ENCODE measurements at places on chromosomes 13 and 19.
A peak's percentile ranks its signal among the peaks of the same experiment; 100 is the strongest.

DNA sequence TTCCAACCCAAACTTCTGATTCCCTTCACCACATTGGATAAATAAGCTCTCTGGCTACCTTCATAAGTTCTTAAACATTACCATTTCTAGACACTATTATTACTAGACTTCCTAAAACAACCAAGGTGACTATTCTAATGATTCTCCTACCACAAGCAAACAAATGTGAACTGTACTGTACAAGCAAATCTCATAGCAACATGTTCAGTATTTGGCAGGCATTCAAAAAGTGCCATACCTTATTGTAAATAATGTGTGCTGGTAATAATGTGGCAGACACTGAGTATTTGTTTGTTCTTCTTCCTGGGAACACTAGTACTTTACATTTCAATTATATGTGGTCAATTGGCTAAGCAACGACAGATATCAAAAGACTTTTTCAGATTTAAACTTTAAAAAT is 986.0 kb upstream of the SPRY2 start:
- H3K27me3 ChIP-seq, result no peaks in the 10 kb centered on the region
- no peaks in the 10 kb centered on the region for H3K4me1 ChIP-seq
- no peak overlapping the region for H3K4me3 ChIP-seq
- DNase-seq, result no peak

GRCh38 chr19:47436712-47437401 is 17.5 kb upstream of the MEIS3 start:
- H3K27ac ChIP-seq, result no peak overlapping the region
- peaks cover 53% of the 10 kb centered on the region for H3K27me3 ChIP-seq
- H3K4me3 ChIP-seq, result no peak overlapping the region
- no peaks in the 10 kb centered on the region for H3K4me1 ChIP-seq
- DNase-seq, result peak; percentile 78

DNA sequence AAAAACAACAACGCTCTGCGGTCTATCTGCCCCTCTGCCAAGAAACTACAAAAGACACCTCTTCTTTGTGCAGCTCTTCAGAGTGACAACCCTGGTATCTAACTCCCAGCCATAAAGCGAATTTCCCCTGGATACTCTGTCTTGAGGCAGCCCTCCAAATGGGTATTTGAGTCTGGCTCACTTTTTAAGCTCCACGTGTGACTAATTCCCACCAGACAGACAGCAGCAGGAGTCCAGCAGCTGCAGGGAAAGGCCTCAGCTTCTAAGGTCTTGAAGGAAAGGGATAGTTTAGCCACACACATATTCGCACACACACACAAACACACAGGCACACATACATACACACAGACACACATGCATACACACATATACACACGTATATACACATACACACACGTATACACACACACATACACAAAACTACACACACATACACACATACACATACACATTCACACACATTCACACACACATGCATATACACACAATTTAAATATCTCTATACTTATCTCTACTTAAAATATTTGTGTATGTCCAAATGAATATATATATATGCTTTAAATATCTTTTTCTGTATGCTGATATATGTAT is 188.8 kb downstream of the TSHZ3 start:
- H3K27ac ChIP-seq, result no peak overlapping the region
- DNase-seq, result no peak
- no peaks in the 10 kb centered on the region for H3K36me3 ChIP-seq
- peaks cover 18% of the 10 kb centered on the region for H3K4me1 ChIP-seq

DNA sequence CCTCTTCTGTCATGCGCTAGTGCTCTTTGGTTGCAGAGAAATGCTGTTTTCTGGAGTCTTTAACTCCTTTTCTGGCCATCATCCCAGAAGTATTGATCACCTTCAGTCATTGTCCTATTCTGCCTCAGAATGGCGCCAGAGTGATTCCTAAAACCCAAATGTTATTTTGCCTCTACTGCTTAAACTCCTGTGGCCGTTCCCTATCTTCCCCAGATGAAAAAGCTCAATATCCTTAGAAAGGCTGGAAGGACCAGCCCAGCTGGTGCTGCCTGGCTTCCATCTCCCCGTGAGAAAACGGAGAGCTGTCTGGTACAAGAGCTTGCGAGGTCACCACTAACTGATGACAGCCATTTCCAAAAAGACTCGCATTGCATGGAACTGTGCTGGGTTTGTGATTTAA is 179.1 kb downstream of the RBM26 start:
- no peaks in the 10 kb centered on the region for H3K36me3 ChIP-seq
- peaks cover 4% of the 10 kb centered on the region for H3K4me1 ChIP-seq
- H3K27me3 ChIP-seq, result peaks cover 6% of the 10 kb centered on the region
- no peak for DNase-seq

DNA sequence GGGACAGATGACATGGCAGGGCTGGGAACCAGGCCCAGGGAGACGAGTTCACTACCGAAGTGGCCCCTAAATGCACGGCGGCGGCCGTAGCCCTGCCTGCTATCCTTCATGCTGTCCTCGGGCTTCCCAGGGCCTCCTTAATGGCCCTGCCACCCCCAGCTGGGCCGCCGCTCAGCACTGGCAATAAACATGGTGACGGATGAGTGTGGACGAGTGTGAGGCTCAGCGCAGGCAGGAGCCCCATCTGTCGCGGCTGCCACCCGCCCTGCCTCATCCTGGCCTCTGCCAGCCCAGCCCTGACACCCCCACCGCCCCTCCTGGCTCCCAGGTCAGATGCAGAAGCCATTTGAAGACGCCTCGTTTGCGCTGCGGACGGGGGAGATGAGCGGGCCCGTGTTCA is 13.6 kb downstream of the PIN1 start:
- H3K27me3 ChIP-seq, result no peaks in the 10 kb centered on the region
- no peak for DNase-seq
- peaks cover 9% of the 10 kb centered on the region for H3K36me3 ChIP-seq
- H3K27ac ChIP-seq, result no peak overlapping the region
- H3K4me3 ChIP-seq, result no peak overlapping the region
- H3K4me1 ChIP-seq, result peaks cover 10% of the 10 kb centered on the region

DNA sequence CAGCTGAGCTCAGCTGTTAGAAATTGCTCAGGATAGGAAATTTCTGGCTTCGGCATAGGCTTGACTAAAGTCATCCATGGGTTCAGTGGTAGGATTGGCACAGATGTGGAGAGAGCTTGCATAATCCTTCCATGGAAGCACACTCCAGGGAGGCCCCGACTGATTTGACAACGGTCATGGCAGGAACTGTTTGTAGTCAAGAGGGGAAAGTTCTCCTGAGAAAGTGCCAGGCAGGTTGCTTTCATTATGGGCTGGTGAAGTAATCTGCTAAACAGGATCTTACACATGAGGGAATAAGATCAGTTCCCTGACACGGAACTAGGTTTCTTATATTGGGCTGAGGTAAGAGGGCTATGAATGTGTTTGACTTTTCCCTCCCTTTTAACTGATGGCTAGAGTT is 120.1 kb downstream of the RGCC start:
- peaks cover 14% of the 10 kb centered on the region for H3K36me3 ChIP-seq
- no peak overlapping the region for H3K4me3 ChIP-seq

DNA sequence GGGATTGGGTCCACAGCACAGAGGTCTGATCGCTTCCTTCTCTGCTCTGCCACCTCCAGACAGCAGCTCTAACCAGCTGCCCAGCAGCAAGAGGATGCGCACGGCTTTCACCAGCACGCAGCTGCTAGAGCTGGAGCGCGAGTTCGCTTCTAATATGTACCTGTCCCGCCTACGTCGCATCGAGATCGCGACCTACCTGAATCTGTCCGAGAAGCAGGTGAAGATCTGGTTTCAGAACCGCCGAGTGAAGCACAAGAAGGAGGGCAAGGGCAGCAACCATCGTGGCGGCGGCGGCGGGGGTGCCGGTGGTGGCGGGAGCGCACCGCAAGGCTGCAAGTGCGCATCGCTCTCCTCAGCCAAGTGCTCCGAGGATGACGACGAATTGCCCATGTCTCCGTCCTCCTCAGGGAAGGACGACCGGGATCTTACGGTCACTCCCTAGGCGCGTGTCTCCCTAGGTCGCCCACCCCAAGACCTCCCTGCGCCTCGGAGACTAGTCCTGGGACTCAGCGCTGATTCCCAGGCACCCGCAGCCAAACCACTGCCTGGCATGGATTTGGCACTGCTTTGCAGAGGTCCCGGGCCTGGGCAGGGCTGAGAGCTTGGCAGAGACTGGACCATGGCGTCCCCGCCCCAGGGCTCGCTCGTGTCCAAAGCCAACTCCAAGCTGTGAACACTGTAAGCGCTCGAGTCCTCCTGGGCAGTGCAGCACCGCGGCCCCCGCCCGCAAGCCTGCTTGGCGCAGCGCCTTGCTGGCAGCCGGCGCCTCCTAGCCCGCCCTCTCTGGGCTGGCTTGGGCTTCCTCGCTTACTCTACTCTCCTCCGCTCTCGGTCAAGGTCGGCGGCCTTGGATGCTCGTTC is 1.5 kb downstream of the GSX1 start:
- no peak overlapping the region for H3K27ac ChIP-seq
- DNase-seq, result no peak
- H3K36me3 ChIP-seq, result no peaks in the 10 kb centered on the region

GRCh38 chr19:46845959-46846459 is 4.6 kb downstream of the AP2S1 start:
- H3K27ac ChIP-seq, result no peak overlapping the region
- H3K27me3 ChIP-seq, result no peaks in the 10 kb centered on the region
- no peak for DNase-seq
- no peak overlapping the region for H3K4me3 ChIP-seq
- H3K4me1 ChIP-seq, result peaks cover 12% of the 10 kb centered on the region

GRCh38 chr19:31041461-31041860 is 307.8 kb downstream of the TSHZ3 start:
- no peak overlapping the region for H3K4me3 ChIP-seq
- H3K27me3 ChIP-seq, result no peaks in the 10 kb centered on the region
- DNase-seq, result no peak
- H3K4me1 ChIP-seq, result no peaks in the 10 kb centered on the region
- H3K27ac ChIP-seq, result no peak overlapping the region
- H3K36me3 ChIP-seq, result no peaks in the 10 kb centered on the region

GRCh38 chr13:63551731-63552130 is 2136.1 kb upstream of the PCDH20 start:
- peaks cover 7% of the 10 kb centered on the region for H3K4me1 ChIP-seq
- no peak for DNase-seq
- H3K36me3 ChIP-seq, result no peaks in the 10 kb centered on the region
- H3K4me3 ChIP-seq, result no peak overlapping the region

DNA sequence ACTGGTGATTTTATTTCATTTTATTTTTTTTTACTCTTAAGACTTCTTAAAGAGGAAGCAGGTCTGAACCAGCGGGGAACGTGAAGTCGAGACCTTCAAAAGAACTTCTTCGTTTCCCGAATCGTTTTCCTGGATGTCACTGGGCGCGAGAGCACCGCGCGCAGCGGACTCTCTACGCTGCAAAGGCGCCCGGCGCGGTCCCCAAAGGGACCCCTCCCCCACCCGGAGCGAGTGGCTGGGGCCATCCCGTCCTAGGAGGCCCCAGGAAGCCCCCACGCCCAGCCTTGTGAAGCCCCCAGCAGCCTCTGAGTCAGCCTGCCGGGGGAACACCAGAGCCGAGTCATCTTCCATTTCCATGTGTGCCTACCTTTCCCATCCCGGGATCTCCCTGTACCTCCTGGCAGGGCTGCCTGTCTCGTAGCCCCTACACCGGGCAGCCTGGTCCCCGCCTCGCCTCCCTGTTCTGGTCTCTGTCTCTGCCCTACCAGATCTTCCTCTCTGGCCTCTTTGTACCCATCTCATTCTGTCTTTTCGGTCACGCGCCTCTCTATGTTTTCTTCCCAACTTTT is 608 bp downstream of the CD70 start:
- DNase-seq, result no peak
- peaks cover 82% of the 10 kb centered on the region for H3K27me3 ChIP-seq
- H3K36me3 ChIP-seq, result no peaks in the 10 kb centered on the region
- H3K4me1 ChIP-seq, result peaks cover 5% of the 10 kb centered on the region
- peak overlapping the region; percentile 7 for H3K4me3 ChIP-seq

GRCh38 chr13:79360095-79360494 is 46.0 kb downstream of the RBM26 start:
- no peak for DNase-seq
- no peak overlapping the region for H3K4me3 ChIP-seq
- peaks cover 25% of the 10 kb centered on the region for H3K36me3 ChIP-seq
- no peak overlapping the region for H3K27ac ChIP-seq

DNA sequence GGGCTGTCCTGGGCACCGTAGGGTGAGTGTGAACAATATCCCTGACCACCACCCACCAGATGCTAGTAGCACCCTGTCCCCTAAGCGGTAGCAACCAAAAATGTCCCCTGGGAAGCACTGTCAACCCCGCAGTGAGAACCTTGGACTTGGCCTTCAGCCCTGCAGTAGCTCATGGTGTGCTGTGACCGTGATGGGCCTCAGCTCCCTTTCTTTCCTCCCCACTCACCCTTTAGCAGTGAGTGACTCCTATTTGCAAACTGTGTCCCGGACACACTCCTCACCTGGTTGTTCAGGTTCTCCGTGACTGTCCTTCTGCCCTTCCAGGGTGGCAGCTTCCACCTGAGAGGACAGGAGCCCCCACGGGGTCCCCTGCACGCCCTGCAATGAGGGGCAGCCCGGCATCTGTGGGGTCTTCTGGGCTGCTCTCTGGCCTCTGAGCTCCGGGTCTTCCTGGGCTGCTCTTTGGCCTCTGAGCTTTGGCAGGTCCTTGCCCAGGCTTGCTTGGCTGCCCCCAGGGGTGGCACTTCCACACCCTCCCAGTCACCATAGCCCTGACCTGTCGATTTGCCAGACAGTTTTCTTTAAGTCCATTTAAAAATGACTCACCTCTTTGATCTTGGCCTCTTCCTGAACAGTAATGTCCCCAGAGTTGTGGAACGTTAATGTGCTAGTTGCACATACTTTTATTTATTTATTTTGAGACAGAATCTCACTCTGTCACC is 3.8 kb downstream of the KDM4B start:
- peak overlapping the region; percentile 31 for H3K4me3 ChIP-seq
- peak overlapping the region; percentile 62 for H3K27ac ChIP-seq
- peaks cover 30% of the 10 kb centered on the region for H3K4me1 ChIP-seq
- DNase-seq, result no peak

- peaks cover 4% of the 10 kb centered on the region for H3K4me1 ChIP-seq
- no peak overlapping the region for H3K27ac ChIP-seq
- H3K36me3 ChIP-seq, result no peaks in the 10 kb centered on the region
- H3K27me3 ChIP-seq, result no peaks in the 10 kb centered on the region
Measured at GRCh38 chr13:61777899-61778298, 362.2 kb upstream of the PCDH20 start.

GRCh38 chr19:9819596-9819909 is 674 bp upstream of the FBXL12 start:
- DNase-seq, result no peak
- no peaks in the 10 kb centered on the region for H3K27me3 ChIP-seq
- H3K27ac ChIP-seq, result peak overlapping the region; percentile 96
- H3K4me3 ChIP-seq, result peak overlapping the region; percentile 94
- H3K4me1 ChIP-seq, result peaks cover 11% of the 10 kb centered on the region
- peaks cover 18% of the 10 kb centered on the region for H3K36me3 ChIP-seq

DNA sequence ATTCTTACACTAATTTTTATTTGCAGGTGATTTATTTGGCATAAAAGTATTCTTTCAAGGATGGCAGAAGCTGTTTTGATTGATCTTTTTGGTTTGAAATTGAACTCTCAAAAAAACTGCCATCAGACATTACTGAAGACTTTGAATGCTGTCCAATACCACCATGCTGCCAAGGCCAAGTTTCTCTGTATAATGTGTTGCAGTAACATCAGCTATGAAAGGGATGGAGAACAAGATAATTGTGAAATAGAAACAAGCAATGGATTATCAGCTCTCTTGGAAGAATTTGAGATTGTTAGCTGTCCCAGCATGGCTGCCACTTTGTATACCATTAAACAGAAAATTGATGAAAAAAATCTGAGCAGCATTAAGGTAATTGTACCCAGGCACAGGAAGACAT is 1.2 kb downstream of the LACC1 start:
- no peak overlapping the region for H3K27ac ChIP-seq
- no peak for DNase-seq
- no peak overlapping the region for H3K4me3 ChIP-seq
- peaks cover 18% of the 10 kb centered on the region for H3K4me1 ChIP-seq
- peaks cover 2% of the 10 kb centered on the region for H3K36me3 ChIP-seq

- DNase-seq, result no peak
- no peak overlapping the region for H3K27ac ChIP-seq
- H3K4me3 ChIP-seq, result no peak overlapping the region
- H3K36me3 ChIP-seq, result peaks cover 13% of the 10 kb centered on the region
Measured at GRCh38 chr19:49923055-49924003, 5.7 kb upstream of the ATF5 start.

All from progenitor cell of endocrine pancreas (in vitro differentiated cells).